Stimulated activated CD4-positive, alpha-beta T cell treated with anti-CD3 and anti-CD28 coated beads, TNF-alpha, amount 100 ng/mL, for 48 hours (primary cell): ENCODE measurements at places on chromosomes 12 and 14.

GRCh38 chr12:46214668-46215436 lies 54.0 kb downstream of the SLC38A1 start:
- DNase-seq: peak; percentile 64

GRCh38 chr12:120495731-120496412 lies at the start of gene DYNLL1:
TSS of gene DYNLL1 (plus strand) at chr12:120496113. CDS start at chr12:120496422, 309 bp downstream.
- peak; percentile 97 for DNase-seq

GRCh38 chr12:59396519-59396918 lies 199.3 kb upstream of the SLC16A7 start:
- DNase-seq: no peak

DNA sequence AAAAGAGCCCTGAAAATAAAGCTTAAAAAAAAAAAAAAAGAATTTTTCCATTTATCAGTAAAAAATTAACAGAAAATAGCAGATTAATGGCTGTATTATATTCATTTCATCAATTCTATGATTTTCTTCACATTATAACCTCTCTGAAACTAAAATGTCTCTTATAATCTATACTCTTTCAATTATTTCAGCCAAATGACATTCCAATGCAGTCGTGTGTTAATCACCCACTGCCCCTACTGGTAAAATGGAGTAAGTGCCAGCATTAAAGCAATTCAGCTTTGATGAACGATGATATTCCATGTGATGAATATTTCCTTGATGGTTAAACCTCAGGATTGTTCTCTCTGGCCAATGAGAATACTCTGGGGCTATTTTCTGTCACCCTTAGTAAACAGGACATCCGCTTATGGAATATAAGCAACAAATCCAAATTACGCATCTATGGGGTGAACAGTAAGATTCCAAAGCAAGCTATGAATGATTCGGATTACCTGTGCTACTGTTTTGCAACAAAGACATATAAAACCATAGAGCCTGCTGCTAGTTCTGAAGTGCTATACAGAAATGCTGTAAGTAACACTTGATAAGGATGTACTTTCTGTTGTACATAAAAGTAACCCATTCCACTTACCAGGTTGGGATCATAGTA lies 20.3 kb upstream of the SYCP3 start:
- DNase-seq: no peak

GRCh38 chr12:52207106-52207505 lies 15.3 kb upstream of the KRT80 start:
- no peak for DNase-seq

DNA sequence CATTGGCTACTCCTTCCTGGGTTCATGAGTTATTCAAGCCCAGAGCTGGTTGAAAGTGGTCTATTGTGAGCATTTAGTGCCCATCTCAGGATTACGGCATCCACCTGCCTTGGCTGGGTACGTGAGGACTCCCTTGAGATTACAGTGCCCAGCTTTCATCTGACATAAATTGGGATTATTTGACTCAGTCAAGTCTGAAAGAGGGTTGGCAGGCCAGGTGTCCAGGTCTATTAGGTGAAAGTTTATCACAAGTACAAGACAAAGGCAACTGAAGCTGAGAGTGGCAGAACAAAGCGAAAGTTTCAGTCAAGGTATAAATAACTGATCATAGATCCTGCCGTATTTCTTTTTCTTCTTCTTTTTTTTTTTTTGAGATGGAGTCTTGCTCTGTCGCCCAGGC lies 84.6 kb upstream of the ATF7IP start:
- DNase-seq: no peak

DNA sequence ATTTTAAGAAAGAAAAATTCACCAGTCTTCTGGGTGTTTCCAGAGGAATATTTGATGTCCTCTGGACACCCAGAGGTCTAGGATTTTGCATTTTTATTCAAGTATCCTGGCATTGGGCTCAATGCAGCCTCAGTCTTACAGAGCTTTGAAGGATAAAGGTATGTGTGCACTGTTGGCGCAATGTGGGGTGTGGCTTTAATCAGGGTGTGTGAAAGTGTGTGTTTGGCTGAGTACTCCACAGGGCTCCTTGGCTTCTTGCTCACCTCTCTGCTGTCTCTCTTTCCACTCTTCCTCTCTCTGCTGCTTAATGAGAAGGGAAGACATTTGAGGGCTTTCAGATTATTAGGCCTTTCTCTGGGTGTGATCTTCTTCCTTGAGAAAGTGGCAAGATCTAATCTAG lies 193.3 kb upstream of the CCND2 start:
- DNase-seq: no peak

DNA sequence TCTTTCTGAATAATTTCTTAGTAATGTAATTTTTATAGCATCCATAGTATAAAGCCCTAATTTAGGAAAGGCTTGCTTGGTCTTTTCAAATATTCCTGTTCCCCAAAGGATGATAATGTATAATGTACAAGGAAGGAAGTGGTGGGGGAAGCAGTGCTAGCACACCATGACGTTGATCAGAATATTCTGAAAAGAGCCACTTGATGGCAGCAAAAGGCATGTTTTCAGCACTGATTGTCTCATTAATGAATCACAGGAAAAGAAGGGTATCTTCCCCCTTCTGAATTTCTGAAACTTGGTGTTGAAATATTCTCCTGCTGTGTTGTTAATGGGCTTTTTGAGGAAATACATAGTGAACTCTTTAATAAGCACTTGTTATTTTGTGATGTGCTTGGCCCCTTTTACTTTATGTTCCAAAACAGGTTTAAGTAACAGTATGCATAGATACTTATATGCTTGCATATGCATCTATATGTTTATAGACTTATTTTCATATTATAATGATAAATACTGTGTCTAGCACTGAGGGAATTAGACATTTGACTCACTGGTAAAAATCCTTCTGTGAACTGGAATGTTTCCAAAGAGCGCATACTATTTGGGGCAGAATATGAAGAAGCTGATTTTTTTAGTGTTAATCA lies 122.0 kb downstream of the TMEM117 start:
- peak; percentile 1 for DNase-seq

GRCh38 chr14:69755296-69755695 lies 11.6 kb upstream of the SRSF5 start:
- no peak for DNase-seq

DNA sequence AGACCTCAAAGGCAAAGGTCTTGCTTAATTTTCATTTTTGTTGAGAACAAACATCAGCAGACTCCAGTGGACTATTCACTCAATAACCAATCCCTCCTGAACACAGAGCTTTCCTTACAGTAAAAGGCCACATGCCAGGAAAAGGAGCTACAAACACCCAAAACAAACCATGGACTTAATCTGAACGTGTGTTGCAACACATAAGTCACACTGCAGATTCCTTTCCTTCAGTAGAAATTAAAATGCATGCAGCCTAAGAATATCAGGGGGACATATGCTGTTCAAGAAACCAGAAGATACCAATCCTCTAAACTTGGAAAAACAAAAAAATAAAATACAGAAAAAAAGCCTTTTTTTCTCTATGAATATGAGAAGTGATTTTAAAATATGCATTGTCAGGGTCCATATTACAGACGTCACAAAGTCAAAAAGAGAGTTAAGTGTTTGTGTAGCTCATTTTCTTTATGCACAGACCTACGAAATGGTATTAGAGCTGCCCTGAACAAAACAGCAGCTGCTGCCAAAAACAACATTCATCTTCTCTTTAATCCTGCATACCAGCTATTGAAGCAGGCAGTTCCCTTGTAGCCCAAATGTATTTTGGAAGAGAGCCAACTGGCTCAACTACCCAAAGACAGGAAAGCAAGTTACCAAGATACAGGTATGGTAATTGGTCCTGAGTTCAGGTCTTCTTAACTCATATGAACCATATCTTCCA lies 26.2 kb downstream of the KITLG start:
- DNase-seq: no peak

- no peak for DNase-seq
These were observed 1071.1 kb upstream of the FLRT2 start for GRCh38 chr14:84458881-84459280.

DNA sequence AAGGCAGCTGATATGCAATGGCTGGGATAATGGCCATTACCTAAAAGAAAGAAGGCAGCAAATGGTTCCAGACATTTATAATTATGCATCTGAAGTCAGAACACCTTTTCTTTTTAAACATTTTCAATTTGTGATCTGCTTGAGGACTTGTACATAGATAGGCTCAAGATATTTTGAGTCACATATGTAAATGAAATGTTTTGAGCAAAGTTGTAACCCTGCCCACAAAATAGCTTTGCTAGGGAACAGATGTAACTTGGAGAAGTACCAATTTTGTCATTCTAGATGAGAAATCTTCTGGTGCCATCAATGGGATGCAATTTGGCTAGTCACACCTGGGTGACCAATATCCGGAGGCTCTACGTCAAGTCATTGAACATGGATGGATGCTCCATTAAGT lies 123.1 kb downstream of the FLRT2 start:
- no peak for DNase-seq

DNA sequence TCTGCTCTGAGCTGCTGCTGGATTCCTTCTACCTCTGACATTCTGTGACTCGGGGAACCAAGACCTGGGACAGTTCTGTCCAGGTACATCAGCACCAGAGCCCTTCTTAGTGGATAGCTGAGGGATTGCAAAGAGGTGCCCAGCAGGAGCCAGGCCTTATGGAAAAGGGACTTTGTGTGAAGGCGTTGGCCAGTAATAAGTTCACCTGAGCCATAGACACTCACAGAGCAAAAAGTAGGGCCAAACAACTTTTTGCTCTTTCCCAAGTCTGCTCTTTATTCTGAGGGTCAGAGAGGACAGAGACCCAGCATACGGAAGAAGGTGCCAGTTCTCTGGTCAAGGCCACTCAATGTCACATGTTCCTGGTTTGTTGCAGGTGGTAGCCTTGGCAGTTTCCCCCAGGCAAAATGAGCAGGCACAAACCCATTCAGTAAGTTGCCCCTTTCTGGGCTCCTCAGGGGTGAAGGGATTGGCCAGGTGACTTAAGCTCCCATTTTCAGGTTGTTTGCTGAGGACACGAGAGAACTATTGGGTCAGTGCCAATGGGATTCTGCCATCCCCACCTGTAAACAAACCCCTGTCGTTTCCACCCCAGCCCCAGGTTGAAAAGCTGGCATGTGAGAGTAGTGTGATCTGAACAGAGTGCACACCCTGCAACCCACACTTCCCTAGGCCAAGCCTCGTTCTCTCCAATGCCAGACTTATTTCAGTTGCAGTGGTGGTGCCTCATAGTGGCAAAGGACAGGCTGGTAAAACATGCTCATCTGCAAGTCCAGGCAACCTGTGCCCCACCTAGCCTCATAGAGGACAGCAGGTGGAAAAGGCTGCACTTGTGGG lies 150.3 kb downstream of the SMOC1 start:
- no peak for DNase-seq

- DNase-seq: no peak
These were observed 474 bp downstream of the KCNK10 start for GRCh38 chr14:88322504-88323085.

- no peak for DNase-seq
These were observed 110.6 kb downstream of the PRMT8 start for GRCh38 chr12:3601461-3602150.

GRCh38 chr12:68469113-68469512 lies 137.0 kb upstream of the MDM1 start:
- no peak for DNase-seq

DNA sequence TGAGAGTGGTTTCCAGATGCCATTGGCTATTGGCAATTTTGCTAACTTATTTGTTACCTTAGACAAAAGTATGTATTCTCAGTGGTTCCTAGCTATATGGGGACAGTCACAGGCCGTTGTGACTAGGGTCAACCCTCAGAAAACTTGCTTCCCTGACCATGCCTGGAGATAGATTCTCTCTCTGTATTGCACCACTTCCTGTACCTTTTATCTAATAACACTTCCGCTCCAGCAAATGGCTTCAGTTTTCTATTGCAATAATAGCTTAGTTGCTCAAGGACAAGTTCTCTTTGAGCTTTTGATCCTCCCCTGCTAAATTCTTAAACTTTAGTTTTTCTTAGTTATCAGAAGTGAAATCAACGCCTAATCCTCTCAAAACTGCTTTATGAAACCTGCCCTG lies 338.0 kb downstream of the RMST start:
- no peak for DNase-seq

DNA sequence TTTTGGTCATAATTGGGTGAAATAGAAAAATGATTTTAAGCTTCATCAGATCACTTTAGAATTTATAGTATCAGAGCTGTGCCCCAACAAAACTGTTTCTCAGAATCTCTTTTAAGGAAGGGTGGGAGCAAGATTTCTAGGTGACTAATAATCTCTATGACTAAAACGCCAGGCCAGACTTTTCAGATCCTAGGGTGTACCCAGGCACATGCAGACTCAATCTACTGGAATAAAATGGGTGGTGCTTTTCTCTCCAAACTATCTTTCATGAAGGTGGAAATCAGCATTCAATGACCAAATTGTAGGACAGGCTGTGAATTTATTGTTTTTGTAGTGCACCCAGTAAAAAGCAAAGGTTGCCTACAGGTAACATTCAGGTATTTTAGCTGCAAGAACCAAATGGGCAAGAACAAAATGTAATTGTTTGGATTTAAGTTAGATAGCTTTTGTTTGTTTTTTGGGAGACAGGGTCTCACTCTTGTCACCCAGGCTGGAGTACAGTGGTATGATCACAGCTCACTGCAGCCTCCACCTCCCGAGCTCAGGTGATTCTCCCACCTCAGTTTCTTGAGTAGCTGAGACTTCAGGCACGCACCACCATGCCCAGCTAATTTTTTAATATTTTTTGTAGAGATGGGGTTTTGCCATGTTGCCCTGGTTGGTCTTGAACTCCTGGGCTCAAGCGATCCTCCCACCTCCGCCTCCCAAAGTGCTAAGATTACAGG lies 49.5 kb downstream of the PPP2R5C start:
- no peak for DNase-seq

DNA sequence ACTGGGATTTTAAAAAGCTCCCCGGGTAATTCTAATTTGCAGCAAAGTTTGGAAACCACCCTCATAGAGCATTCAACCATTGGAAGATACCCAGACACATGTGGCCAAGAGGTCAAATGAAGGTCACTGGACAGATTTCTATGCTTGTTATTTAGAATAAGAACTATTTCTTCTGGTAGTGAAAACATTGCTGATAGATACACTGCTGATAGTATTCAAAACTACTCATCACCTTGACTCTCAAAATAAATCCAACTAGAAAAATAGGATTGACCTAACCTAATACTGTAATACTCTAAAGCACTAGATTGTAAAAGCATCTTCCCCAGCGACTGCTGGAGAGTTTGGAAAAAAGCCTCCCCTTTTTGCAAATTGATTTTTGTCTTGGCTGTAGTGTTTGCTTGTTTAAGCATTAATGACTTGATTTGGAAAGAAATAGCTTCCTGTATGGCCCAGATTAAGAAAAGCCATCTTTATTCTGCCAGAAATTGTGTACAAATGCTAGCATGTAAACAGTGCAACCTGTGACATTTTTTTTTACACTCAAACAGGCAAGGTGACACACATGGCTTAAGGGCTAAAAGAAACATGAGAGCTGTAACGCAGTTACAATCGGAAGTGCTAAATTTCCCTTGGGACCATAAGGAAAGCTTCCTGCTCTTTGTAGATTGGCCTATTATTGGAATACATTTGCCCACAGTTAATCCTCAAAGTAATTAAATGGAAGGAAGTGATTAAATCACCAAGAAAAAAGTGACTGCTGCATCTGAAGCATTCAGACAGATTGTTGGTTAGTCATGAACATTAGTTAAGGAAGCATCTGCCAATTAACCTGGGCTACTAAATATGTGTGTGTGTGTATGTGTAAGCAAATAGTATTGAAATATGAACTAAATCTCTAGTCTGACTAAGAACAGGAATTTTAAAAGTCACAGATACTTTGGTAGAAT lies 356.5 kb upstream of the ATP2B1 start:
- DNase-seq: no peak

- DNase-seq: no peak
These were observed 8.7 kb downstream of the SYNE3 start for GRCh38 chr14:95507701-95508103.

GRCh38 chr12:107581619-107582015 lies 104.0 kb upstream of the PWP1 start:
- no peak for DNase-seq

GRCh38 chr12:43852744-43853143 lies 16.9 kb downstream of the TMEM117 start:
- DNase-seq: no peak
